Left ventricle myocardium superior (tissue), 1 donor: ENCODE measurements at places on chromosomes 2 and 18. TPM values are rescaled to one million over a fixed set of nuclear protein-coding genes. Genes with fewer than 3 reads are reported as not detected.

DNA sequence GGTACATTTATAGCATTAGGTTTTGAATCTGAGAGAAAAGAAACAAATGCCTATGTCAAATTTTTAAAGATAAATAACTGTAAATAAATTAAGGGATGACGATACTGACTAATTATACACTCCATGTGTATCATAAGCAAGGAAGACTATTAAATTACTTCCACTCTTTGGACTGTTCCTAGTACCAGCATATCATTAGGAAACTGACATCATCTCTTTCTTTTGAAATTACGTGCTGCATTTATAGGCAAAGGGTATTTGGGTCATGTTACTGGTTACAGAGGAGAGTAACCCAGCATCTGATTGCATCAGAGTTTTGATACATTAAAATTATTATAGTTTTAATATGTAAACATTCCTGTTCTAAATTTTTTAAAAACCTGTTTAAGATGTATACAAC is 309.7 kb downstream of the XIRP2 start:
- no peak for DNase-seq

GRCh38 chr18:37935086-37935485 is 369.5 kb upstream of the CELF4 start:
- no peak for DNase-seq

DNA sequence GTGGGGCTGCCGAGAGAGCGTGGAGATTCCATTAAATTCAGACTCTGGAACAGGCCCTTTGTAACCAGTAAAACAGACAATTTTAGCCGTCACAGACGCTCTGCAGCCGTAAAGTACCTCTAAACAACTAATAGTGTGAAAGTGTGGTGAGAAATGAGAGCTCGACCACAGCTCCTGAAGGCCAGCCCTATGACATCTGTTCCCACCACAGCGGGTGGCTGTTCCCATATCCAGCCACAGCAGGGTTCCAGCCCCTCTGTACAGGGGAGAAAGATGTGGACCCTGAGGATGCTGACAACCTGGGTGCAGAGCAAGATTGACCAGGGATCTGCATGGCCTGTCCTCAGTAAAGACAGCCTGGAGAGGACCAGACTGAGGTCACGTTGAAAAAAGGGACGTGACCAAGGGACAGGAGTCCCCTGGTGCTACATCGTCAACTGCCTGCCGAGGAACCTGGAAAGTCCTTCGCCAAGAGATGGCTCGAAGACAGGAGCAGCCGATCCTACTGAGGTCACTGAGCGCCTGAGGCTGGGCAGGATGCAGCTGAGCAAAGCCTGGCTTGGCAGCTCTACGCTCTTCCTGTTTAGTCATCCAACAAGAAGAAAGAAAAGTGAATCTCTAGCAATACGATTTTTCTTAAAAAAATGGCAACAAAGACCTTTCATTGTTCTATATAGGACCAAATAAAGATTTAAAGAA is 831.7 kb downstream of the RNF144A start:
- no peak for DNase-seq

- peak; percentile 92 for DNase-seq
These were observed 134.0 kb upstream of the MGAT5 start for GRCh38 chr2:134119713-134120405.

AKAIN1 gene
- total RNA-seq, result not detected

- DNase-seq, result no peak
These were observed 1443.2 kb downstream of the SUCLG1 start for GRCh38 chr2:83015900-83016299.

GRCh38 chr2:169693360-169693759 is 845 bp downstream of the CFAP210 start:
- no peak for DNase-seq

GRCh38 chr2:128681507-128681906 is 362.8 kb upstream of the HS6ST1 start:
- no peak for DNase-seq

GRCh38 chr2:239762106-239762505 is 263.0 kb downstream of the NDUFA10 start:
- no peak for DNase-seq

- DNase-seq, result peak; percentile 46
These were observed 42.4 kb downstream of the ITGB1BP1 start for GRCh38 chr2:9380702-9381628.

DNA sequence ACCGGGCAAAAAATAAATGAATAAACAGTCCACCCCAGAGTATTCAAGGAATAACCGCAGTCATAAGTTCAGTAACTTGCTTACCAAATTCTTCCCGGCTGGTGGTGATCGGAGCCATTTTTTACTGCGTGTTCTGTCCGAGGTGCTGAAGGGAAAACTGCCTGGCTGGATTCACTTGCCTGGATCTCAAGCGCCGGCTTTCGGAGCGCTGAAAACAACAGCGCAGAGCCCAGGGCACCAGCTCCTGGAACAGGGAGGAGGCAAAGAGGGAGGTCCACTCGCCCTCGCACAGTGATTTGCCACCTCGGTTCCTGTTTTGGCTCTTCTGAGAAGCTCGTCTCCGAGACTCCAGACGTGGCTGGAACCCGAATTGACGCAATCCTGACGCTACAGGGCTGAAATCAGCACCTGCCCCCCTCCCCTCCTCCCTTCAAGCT is at the start of gene SYT4:
TSS of gene SYT4 (minus strand) at position 327 of the 437 bp plus-strand sequence. CDS start at position 118, 209 bp downstream.
- peak; percentile 32 for DNase-seq

GRCh38 chr2:228767196-228767595 is 503.9 kb downstream of the PID1 start:
- no peak for DNase-seq

DNA sequence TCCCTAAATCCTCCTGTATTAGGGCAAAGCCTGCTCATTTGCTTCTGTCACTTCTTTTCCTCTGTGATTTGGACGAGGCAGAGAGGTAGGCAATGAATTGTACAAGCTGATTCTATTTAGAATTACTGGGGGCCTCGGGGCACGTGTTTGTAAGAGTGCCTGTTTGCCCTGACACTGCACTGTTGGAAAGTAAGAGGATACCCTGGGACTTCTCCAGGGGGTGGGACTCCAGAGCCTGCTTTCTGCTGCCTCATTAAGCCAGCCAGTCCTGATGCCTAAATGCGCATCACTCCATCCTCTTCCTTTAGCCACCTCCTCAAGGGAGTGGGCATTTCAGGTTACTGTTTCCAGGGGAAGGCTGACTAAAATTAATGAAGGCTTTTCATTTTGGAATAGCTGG is 134.3 kb downstream of the TDRD15 start:
- no peak for DNase-seq

CDH2 gene
- 321 TPM for total RNA-seq

DNA sequence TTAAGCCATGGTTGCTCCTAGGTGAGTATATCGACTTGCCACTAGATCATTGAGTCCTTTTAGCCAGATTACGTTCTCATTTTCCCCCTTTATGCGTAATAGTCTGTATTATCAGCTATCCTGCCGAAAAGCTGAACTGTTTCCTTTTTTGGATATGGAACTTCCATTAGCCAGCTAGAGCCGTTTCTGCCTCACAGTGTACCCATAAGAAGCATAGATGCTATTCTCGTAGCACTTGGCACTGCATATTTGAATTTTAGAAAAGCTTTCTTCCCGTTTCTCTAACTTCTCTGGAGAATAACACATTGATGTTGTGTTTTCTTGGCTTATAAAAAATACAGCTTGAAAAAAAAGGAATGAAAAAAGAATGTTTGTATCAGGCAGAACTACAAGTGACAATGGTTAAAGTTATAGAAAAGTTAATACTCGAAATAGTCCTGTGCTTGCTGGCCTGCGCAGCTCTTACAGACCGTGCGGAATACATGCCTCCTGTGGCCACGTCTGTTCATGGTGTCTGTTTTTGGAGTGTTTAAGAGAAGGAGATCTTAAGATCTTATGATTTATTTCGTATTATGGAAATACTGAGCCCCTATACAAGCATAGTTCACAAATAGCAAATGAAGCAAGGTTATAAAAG is 710 bp downstream of the DUSP19 start:
- DNase-seq, result peak; percentile 48

GRCh38 chr2:160408959-160409291 is 84.7 kb downstream of the RBMS1 start:
- no peak for DNase-seq

DNA sequence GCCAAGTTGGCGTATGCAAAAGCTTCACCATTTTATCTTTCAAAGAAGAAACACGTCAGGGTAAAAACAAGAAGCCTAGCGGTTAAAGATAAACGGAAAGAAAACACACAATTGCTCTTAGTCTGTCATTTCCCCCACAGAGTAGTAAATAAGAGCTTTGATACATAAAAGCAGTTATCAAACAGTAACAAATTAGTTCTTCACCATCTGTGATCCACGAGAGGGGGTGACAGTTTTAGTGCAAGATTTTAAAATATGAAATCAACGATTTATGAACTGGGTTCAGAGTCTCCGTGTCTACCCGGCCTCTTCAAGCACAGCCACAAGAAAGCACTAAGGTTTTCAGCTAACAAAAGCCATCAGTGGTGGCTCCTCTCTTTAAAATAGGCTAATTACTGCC is 703.9 kb upstream of the ID2 start:
- DNase-seq, result no peak

GRCh38 chr2:178450524-178450773 is 526 bp downstream of the PRKRA start:
- DNase-seq, result no peak

- DNase-seq, result no peak
These were observed 73.6 kb downstream of the BOD1L2 start for GRCh38 chr18:57220480-57220879.

GRCh38 chr2:27929916-27930486 is 39.5 kb downstream of the BABAM2 start:
- no peak for DNase-seq

DNA sequence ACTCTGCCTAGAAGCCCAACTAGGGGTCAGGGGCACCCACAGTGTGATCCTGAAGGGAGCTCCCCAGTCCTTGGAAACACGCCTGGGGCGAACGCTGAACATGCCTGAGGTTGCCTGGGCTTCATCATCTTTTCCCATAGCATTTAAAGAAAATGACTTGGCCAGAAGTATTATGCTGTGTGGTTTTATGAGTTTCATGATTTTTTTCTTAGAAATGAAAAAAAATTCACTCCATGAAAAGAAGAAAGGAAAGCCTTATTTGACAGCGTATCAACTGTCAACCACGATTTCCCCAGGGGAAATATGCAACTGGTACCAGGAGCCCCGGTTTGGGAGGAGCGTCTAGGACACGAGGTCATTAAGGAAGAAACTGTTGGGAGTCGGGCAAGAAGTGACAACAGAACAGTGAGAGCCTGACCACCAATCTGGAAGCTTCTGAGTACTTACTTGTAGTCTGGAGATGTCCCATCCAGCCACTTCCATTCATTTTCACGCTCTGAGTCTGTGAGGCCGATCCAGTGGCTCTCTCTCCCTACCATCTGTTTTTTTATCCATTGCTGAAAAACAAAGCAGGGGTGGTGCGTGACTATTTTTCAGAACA is 63.5 kb upstream of the THOC1 start:
- DNase-seq, result no peak

DNA sequence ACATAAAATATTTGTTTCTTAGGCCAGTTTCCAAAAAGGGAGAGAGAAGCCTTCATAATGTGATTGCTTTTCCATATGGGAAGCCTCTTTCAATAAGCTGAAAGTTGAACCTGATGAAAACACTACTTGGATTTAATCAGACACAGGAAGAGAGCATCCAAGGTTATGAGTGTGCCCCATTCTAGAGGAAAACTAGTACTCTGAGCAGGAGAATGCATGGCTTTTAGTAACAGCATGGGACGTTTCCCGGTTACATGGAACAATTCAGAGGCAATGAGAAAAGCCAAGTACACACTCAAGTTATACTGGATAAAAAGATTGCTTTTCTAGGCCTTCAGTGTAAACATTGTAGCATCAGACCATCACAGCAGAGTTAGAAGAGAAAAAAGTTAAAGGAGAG is 315.8 kb downstream of the ZNF516 start:
- DNase-seq, result no peak

DNA sequence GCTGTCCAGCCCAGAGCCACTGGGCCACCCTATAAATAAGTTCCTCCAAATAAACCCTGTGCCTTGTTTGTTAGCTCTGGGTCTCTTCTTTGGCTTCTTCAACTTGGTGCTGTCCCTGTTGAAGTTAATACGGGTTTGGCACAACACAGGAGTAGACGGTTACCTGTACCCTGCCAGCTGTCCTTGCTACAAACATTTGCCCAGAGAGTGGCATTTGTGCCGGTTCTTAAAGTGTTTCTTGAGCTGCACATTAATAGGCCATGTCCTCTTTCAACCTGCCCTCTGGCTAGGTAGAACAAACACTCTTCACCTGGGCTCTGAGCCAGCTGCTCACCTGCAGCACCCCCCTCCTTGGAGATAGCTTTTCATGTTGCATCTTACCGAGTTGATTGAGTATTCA is 139.2 kb downstream of the NEDD4L start:
- DNase-seq, result no peak

DNA sequence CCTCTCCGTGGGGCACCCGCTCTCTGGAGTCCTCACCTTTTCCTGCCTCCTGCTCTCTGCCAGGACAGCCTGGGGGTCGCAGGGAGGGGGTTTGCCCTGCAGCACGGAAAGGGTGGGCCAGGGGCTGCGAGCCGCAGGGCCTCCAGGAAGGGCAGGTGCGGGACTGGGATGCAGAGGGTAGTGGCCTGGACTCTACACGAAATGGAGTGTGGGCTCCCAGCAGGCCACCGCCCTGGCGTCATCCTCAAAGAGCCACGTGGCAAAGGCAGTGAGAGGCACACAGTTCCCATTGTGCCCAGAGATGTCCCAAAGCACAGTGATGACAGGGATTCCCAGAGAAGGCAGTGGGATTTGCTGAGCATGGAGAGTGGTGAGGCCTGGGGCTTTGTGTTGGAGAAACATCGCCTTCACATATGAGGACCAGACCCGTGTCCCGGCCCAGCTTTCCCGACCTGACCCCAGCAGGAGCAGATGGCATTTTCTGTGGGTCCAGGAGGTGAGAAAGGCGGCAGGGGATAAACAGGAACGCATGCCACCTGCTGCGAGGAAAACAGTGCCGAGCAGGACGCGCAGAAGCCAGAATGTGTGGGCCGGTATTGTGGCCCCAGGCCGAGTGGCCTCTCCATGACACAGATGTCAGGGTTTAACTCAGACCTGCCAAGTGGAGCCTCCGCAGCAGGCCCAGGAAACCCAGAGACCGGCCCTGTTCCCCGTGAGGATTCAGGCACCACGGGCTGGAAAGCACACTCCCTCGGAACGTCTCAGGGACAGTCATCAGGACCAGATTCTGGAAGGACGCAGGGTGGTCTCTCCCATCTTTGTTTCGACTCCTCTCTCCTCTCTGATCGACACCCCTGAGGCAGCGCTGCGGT is 855.5 kb upstream of the SALL3 start:
- DNase-seq, result no peak

DNA sequence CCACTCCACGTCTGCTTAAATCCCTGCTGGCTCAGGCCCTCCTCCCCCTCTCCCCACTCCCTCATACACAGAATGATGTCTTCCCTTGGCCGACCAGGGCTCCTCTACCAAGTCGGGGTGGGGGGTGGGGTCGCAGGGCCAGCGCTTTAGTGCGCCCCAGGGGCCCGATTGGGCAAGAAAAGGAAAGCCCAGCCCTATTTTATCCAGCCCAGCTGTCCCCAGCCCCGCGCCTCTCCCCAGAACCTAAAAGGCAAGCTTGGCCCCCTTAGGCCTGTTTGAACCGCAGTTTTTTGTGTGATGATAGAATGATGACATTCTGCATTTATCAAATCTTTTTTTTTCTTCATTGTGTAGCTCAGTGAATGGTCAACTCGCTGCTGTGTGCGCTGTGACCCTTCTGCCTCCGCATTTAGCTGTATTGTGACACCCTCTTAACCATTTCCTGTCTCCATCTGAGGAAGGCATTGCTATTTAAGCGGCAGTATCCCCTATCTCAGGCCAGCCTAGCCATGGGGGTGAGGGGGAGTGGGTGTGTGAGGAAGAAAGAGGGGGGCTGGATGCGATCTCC is 231.4 kb downstream of the HAUS1 start:
- DNase-seq, result peak; percentile 47

OSR1 gene
- 8.0 TPM for total RNA-seq

GRCh38 chr18:35467624-35468016 is 30.1 kb downstream of the INO80C start:
- DNase-seq, result no peak
